ENCODE measurements at places on chromosomes 2 and 18.

DNA sequence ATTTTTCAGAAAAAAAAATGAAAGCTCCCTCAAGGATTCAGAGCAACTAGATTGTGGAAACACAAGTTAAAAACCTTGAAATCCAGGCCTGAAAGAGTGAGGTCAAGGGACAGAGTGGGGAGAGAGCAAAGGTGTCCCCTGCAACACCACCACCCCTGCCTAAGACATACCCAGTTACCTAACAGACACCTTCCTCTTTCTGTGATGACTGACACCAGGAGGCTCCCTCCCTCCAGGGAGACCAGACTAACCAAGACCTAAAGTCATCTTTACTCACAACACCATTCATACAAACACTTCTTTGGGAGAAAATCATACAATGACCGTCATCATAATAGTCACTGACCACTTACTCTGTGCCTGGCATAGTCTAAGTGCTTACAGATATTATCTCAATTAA is 151.8 kb upstream of the NABP1 start:
- no peak for DNase-seq

- no peak for DNase-seq
Measured at GRCh38 chr18:934518-935133, 30.0 kb downstream of the ADCYAP1 start.

- DNase-seq: no peak
Measured at GRCh38 chr2:109216332-109216731, 87.3 kb downstream of the SH3RF3 start.

DNA sequence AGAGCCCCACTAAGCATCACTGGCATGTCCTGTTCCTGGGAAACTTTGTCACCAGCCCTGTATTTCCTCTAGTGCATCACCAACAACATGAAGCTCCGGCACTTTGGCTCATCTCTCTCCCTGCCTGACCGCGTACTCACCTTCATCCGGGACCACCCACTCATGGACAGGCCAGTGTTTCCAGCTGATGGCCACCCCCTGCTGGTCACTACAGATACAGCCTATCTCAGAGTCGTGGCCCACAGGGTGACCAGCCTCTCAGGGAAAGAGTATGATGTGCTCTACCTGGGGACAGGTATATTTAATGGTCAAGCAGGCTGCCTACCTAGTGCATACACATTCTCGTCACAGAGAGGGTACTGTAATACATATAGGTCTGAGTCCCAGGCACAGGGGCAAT is 21.0 kb downstream of the SEMA4F start:
- no peak for DNase-seq

DNA sequence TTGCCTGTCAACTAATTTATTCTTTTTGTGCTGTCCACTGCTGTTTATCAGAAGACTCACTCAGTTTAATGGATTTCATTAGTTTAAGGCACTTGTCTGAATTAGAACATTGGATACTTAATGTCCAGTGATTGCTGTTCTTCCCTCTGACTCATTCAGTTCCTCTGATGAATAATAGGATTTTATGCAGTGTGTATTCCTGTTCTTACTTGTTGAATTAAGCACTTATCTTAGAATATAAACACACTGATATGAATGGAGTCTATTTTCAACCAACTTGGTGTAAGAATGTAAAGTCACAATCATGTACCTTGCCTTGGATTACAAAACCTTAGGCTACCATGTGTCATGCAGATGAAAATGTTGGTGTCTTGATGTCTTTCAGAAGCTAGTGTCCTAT is 87.0 kb upstream of the PROKR1 start:
- DNase-seq: no peak

DNA sequence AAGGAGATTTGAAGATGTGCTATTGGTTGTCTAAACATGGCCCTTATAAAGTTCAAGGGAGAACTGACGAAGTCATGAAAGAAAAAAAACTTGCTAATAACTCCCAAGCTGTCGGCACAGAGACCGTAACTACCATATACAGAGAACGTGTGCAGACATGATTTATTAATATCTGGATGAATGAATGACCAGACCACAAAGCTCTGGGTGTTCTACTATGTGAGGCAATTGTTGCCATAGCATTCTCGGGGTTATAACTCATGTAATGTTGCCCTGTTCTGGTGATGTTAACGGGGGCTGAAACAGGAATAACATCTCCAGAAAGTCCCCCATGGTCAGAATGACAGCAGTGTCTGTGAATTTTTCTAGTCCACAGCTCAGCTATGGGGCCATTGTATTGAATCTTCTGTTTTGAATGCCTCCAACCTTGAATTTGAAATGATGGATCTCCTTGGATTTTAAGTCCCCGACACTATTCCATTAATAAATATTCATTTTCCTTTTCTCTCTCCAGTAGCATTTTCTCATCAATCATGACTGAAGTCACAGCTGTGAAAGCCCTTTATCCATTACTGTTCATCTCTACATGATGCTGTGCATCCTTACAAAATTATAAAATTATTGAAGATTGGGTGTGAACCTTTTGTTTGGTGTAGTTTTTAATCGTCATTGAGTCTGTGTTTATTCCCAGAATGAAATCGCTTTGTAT is 483.4 kb upstream of the KLHL29 start:
- no peak for DNase-seq

DNA sequence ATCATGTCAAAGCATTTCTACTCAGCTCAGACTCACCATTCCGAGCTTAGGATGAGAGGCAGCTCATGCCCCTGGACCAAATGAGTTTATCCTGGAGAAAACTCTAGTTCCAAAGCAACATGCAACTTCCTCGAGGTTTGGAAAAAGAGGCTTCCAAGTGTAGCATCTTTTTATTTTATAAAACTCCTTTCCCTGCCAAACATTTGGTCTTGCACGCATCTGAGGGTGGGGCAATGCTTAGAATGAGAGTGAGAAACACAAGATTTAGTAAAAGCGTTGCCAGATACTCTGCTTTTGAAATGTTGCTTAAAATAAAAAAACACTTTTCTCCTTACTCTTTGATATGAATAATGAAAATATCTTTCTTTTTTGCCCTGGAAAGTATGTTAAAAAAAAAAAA is 151.5 kb downstream of the NCKAP5 start:
- no peak for DNase-seq

GRCh38 chr2:205734436-205735037 is 52.2 kb downstream of the NRP2 start:
- DNase-seq: no peak

DNA sequence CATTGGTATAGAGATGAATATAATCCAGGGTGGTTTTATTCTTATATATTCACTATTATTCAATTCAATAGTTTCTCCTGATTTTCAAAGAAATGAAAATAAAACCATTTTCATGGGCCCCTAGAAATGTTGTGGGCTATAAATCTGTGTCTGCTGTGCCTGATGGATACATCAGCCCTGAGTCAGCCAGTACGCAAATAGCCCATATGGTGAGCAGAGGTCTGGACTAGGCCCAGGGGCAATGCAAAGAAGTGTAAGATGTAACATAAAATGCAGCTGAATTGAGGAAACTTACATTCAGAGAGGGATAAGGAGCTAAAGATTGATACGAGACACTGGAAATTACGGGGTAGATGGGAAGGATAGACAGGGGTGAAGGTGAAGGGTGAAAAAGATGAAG is 122.5 kb downstream of the MAIP1 start:
- DNase-seq: no peak

DNA sequence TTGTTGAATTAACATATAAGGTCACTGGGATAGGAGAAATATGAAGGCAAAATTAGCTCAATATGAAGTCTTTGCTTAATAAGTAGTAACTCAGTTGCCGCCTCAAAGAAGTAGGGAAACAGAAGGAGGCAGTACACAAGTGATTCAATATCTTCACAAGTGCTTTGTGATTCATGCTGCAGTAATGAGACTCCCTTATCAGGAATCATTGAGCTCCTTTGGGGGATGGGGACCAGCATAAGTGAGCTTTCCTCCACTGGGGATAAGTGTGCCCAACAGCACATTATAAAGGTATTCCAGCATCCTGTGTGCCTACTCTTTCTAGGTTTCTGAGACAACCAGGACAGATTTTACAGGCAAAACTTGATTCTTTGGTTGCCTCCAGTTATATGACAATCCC is 323.4 kb upstream of the UBE2E3 start:
- no peak for DNase-seq

GRCh38 chr2:168928113-168928831 is 27.2 kb downstream of the G6PC2 start:
- DNase-seq: no peak

- DNase-seq: no peak
Measured at GRCh38 chr2:76050196-76050595, 339.5 kb upstream of the GCFC2 start.

- no peak for DNase-seq
Measured at GRCh38 chr2:170823088-170823897, 6.6 kb downstream of the GAD1 start.

DNA sequence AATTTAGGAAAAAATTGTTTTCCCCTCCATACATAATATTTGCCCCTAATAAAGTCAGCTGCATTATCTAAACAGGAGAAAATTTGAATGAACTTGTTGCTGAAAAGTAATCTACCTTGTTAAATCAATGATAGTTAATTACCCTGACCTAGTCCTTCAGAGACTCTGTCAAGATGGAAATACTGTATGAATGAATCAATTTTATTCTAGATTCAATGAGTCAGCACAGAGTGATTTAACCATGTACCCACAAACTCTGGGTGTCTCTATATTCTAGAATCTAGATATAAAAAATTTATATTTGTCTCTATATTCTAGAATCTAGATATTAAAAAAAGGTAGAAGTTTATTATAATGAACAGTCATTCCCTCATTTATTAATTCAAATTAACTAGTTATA is 36.2 kb downstream of the NDUFAF7 start:
- DNase-seq: no peak

DNA sequence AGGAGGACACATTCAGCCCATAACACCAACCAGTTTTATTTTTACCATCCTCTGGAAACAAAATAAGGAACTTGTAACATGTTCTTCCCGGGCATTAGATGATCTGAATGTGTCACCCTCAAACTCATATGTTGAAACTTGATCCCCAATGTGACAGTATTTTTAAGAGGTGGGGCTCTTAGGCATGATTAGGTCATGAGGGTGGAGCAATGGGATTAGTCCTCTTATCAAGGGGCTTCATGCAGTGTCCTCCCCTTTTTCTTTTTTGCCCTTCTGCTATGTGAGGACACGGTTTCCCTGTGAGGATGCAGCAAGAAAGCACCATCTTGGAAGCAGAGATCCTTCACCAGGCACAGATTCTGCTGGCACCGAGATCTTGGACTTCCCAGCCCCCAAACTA is 401.5 kb upstream of the TRIB2 start:
- DNase-seq: no peak

DNA sequence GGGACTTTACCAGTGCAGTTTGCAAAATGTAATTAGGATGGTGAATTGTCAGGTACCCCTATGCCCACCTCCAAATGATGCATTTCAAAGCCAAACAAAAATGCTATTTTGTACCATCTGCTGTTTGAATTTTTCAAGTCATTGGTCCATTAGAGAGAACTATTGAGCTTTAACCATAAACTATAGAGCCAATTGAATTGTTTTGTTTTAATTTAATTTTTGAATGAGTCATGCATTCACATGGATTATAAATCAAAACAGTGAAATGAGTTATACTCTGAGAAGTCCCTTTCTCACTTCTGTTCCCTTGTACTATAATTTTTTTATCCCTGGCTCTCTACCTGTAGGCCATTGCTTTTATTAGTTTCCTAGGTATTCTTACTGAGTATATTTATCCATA is 140.6 kb upstream of the LYPD6 start:
- DNase-seq: no peak

GRCh38 chr2:233270366-233270765 is 18.9 kb downstream of the ATG16L1 start:
- DNase-seq: peak; percentile 26

GRCh38 chr2:151775057-151775740 is 40.9 kb upstream of the NEB start:
- no peak for DNase-seq

DNA sequence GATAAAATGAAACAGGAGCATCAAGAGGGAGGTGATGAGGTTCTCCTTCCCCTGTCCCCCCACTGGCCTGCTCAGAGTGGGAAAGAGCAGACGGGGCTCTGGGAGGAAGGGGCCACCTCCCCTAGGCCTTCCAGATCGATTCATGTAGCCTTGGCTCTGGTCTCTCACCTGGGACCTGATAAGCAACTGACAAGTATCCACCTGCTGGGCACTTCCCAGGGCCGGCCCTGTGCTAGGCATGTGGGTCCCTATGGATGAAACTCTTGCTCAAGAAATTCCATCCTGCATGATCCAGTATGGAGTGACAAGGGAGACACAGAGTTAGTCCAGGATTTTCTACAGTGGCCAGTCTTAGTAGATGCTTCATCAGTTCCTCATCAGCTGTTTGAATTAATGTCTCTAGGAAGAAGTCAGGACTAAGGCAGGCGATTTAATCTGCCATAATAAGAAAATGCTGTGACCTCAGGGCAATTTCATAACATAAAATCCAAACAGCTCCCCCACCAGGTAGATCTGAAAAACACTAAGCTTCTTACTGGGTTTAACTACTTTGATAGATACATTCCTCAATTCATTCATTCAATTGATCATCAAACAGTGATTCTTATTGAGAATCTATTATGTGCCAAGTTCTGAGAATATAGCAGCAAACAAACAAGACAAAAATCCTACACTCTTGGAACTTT is 44.7 kb upstream of the ZFP36L2 start:
- no peak for DNase-seq

DNA sequence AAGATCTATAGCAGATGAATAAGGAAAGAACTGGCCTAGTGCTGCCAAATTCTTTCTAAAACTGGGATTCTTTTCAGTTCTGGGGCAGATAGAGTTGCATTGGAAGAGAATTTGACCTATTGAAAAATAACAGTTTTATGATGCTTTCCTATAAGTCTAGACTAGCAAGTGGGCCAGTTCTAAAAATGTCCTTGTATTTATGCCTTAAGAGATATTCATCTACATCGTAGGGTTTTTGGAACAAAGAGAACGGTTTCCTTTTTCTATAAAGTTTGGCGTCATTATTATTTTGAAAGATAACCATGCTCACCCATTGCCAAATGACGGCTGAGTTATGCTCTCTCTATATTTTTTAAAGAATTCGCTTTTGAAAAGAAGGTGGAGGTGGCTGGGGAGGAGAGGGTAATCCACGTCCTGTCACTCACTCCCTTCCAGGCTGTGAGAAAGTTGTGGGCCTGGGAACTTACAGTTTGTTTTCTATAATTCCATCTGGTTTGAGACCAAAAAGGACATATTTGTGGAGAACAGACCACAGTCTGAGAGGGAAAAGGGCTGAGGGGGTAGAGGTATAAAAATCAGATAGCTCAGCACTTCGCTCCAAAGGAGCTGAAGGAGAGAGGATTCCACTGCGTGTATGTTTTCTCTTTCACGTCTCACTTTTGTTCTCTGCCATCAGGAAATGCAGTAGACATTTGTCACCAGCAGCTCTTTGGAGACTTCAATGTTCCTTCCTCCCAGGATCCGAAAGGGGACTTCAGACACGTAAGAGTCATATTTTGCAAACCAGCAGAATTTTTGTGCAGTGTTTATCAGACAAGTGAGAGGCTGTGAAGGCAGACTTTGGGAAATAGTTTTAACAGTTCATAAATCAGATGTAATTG is 281.9 kb upstream of the FN1 start:
- DNase-seq: no peak

- no peak for DNase-seq
Measured at GRCh38 chr18:63924551-63924950, 16.8 kb downstream of the SERPINB10 start.

Data from activated CD4-positive, alpha-beta T cell treated with anti-CD3 and anti-CD28 coated beads, Interleukin-2, Interleukin-4, amounts not matched to agents 100 ng/mL and 50 ng/mL, durations not matched to agents 16 hours and 8 hours (primary cell).